ENCODE measurements at places on chromosomes 16 and 17. TPM values are rescaled to one million over a fixed set of nuclear protein-coding genes. Genes with fewer than 3 reads are reported as not detected.

The PLXDC1 gene
- 2.1 TPM for total RNA-seq

DNA sequence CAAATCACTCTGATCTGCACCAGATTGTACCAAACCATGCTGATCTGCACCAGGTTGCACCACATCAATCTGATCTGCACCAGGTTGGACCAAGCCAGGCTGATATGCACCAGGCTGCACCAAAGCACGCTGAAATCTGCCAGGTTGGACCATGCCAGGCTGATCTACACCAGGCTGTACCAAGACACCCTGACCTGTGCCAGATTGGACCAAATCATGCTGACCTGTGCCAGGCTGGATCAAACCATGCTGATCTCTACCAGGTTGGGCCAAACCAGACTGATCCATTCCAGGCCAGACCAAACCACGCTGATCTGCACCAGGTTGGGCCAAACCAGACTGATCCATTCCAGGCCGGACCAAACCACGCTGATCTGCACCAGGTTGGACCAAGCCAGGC, 15.5 kb downstream of the QRICH2 start:
- DNase-seq, result no peak

DNA sequence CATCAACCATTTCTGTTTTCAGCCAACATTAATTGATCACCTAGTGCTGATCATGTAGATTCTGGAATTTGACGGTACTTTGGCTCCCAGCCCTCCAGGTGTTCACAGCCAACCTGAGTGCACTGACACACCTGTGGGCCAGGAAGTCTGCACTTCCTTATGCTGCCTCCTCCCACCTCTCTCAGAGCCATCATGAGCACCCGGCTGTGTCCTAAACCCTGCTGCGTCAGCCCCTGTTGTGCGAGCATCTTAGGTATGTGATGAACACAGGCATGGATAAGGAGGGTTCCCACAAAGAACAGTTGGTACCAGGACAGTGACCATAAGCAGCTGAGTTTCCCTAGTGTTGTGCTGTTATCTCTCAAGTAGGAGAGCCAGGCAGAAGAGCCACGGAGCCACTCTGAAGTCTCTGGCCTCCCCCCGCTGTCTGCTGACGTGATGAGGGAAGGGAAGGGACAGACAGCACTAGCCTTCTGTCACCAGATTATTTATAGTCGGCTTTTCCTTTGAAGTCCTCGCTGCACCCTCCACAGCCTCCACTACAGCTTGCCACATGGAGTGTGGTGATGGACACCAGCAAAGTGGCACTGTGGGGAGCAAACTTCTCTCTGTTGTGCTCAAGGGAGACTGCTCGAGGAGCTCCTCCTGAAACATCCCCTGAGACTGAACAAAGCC, 162.8 kb upstream of the ANKFN1 start:
- no peak for DNase-seq

DNA sequence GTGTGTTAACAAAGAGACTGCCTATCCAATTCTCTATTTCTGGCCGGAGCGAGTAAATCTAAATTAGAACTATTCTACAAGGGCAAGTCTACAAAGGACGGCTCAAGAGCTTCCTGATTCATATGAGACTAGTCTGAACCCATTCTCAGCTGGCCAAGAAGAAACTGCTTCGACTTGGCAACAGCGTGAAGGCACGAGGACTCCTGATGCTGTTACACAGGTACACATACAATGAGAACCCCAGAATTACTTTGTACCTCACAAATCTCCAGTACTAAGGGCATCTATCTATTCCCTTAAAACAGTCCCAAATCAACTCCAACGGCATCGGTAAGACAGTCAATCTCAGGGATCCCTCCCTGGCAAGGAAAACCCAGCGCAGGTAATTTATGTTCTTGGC, 1.5 kb downstream of the CRK start:
- no peak for DNase-seq

DNA sequence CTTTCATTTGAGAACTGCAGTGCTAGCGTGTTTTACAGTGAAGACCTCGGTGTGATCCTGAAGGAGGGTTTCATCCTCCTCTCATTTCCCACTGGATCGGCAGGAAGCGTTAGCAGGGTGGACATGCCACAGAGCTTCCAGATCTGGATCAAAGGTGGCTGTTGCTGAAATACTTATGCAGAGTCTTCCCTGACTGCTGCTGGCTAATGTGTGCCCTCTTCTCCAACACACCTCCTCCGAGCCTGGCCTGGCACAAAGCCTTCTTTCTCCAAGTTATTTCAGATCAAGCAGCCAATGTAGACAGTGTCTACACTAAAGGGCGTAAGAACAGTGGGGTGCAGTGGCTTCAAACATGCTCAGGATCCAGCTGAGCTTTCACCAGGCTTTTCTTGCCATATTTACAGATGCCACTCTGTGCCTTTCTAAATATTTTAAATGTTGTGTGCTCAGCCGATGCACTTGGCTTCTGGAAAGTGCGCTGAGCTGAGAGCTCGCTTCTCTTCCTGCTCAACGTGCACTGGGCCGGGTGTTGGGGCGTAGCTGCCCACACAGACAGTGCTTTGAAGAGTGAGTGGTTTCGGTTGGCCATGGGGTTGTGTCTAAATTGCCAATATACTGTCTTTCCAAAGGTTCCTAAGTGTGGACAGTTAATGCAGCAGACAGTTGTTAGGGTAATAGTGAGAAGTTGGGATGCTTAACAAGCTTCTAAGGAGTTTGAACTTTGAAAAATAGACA, 2.1 kb downstream of the ZNF750 start:
- DNase-seq, result no peak

GRCh38 chr17:11899537-11899942, 97.7 kb downstream of the ZNF18 start:
- no peak for DNase-seq

All from A172 (cell line).